HTR-8/SVneo (cell line): ENCODE measurements at places on chromosomes 2 and 18.

GRCh38 chr18:80233899-80234298, 13.4 kb downstream of the PARD6G start:
- no peak for DNase-seq

DNA sequence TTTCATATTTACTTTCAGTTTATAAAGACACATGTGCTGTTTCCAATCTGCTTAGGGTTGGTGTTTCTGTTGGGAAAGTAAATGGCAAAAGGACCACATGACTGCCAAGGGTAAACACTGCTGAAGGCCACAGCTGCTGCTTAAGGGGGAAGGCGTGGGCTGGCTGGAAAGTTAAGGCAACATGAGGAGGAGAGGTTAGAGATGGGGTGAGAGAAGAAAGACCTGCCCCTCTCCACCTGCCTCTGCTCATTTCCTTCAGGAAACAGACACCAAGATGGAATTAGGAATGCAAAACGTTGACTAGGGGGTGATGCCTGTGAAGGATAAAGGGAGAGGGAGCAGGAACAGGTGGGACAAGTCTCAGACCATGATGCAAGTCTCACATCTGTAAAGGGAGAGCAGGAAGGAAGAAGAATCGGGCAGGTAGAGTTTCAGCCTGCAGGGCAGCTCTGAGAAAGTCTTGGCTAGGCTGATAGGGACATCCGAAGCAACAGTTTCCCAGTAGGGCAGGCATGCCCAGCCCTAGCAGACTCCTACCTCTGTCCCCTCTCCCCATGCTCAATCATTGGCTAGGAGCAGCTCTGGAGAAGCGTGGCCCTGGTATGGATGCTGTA, 86.0 kb downstream of the CDC42EP3 start:
- DNase-seq, result no peak

DNA sequence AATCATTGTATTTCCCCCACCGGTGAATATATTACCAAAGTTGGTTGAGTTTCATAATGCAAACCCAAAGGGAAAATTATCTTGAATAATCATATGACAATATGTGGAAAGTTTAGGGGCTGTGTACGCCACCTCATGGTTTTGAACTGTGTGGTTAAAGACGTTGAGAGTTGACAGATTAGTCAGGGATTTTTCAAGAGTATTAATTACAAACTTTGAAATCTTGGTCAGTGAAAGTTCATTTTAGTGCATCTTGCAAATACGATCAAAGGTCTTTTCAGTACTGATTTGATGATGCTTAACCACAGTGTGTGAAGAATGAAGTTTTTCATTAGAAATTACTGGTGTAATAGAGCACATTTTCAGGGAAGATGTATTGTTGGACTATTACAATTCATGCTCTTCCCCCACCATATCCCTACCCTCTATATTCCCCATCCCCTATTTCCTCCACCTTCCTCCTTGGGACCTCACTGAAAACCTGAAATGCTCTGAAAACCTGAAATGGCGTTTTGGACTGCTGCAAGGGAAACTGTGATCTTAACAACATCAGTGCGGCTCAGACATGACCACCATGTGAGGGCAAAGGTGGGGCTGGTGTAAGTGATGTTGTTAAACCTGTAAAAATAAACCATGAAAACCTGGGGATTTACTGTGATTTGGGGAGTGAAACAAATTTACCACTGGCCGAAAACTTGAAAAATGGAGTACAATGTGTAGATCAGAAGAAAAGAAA, 4.5 kb upstream of the BCL2L11 start:
- no peak for DNase-seq

GRCh38 chr2:217899231-217900009, 103.4 kb downstream of the TNS1 start:
- peak; percentile 95 for DNase-seq

GRCh38 chr18:10463741-10464140, 9.3 kb downstream of the APCDD1 start:
- no peak for DNase-seq

DNA sequence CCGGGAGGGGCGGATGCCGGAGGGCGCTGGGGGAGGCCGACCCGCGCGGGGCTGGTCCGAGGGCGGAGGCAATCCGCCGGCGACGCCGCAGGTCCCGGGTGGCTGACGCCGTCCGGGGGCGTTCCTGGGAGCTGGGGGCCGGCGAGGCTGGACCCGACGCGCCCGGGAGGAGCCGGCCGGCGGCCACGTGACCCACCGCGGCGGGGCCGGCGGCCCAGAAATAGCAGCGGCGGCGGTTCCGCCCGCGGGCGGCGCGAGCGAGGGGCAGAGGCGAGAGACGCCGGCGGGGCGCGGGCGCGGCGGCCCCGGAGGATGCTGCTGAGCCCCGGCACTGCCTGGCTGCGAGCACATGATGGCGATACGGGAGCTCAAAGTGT, at the start of gene RAB31:
RAB31 (plus strand) TSS at position 245 of the 377 bp plus-strand sequence; CDS start at position 350, 105 bp downstream.
- DNase-seq, result peak; percentile 72

GRCh38 chr18:12597760-12598159, 60.1 kb downstream of the SPIRE1 start:
- DNase-seq, result peak; percentile 67

GRCh38 chr2:181036445-181036844, 56.0 kb downstream of the UBE2E3 start:
- no peak for DNase-seq

DNA sequence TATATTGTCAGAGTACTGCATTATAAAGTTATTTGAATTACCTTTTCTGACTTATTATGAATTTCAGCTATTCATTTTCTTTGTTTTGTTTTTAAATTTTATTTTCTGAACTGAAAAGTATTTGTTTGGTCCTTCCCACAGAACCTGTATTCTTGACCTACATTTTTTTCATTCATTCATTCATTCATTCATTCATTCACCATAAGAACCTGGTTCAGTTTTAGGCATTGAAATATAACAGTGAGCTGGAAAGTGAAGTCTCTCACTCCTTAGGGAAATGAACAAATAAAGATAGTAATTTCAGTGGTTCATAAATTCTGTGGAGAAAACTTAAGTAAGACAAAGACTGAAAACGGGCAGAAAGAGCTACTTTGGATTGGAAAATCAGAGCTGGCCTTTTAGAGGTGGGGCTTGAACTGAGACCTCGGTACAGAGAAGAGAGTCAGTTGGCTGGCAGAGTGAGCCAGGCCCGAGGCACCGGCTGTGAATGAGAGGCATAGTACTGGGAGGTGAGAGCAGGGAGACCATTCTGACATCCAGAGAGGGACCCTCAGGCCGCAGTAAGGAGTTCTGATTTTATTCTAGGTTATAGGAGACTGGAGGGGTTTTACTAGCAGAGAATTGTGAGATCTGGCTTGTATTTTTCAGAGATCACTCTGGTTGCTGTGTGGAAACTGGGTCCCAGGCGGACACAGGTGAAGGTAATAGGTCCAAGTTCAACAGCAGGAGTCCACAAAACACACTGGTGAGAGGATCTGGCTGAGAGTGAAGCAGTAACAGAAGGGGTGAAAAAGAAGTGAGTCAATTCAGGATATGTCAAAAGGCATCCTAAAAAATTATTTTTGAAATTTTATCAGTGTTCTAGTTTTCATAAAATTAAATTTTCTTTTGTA, 75.8 kb upstream of the FN1 start:
- DNase-seq, result no peak

DNA sequence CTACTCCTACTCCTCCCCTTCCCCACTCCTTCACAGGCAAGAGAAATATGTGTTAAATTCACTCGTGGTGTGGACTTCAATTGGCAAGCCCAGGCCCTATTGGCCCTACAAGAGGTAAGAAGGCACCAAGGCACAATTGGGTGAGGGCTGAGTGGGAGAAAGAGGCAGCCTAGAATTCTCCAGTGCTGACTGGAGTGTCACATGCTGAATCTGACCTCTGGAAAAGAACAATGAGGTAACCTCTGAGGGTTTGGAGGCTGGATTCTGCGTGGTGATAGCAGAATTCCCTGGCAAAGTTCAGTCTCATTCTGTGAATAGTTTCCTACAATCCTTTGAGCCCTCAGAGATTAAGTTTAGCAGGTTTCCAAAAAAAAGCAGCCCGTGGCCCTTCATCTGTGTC, 6.9 kb downstream of the CENPA start:
- DNase-seq, result no peak

DNA sequence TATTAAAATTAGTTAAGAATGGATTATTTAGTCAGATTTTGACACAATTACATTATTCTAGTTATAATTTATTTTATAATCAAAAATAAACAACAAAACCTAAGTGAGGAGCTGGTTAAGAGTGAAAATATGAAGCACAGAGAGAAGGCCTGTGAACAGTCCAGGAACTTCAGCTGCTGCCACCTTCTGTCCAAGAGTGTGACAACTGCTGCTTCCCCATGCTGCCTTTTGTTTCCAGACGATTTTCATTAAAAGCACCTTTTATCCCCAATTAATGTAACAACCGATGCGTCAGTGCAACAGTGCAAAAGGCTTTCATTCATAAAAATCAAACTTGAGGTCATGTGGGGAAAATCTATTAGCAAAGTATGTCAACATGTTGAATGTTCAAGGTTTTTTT, 363.6 kb downstream of the CTNNA2 start:
- DNase-seq, result peak; percentile 13

- no peak for DNase-seq
Observed at GRCh38 chr2:168592181-168592831, 136.2 kb downstream of the CERS6 start.

DNA sequence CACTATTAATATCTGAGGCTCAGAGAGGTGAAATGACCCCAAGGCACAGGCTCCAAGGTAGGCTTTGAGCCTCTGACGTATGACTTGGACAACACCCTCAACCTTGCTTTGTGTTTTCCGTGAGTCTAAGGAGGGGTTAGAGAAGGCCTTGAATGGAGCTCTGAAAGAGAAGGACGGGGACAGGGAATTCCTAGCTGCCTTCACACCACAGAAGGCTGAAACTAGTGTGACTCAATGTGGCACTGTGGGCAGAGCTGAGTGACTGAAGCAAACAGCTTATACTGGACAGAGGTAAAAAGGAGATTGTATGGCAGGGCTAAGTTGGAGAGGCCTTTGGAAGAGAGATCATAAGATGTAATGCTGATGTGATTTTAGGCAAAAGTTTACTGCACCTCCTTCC, 3.5 kb upstream of the NCK2 start:
- DNase-seq, result no peak

DNA sequence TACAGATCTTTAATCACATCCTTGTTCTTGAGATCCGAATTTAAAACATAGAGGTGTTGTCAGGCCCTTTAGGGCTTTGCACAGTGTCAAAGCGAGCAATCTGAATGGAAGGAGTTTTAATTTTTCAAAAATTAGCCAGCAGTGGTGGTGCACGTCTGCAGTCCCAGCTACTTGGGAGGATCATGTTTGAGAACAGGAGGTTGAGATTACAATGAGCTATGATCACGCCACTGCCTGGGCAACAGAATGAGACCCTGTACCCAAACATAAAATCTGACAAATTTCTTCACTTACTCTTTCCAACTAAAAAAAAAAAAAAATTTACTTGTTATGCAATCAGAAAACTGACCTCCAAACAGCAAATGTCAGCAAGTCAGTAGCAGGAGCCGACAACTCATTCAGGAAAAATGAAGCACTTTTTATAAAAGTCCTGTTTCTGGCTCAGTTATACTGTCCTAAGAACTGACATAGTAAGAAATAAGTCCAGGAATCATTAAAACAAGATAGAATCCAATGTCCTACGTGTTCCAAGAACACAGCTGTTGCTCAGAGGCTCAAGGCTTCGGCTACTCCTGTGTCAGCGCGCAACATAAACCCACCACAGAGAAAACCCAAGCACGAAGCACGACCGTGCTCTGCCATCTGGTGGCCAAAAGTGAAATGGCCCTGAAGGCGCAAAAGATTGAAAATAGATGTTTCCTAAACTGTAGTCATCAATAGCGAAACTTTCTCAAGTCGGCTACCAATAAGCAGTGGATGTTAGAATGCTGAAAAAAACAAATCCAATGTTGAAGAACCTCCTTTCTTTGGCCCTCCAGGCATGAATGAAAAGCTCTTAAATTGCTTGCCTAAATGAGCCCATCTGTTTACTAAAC, 138.1 kb downstream of the INO80D start:
- DNase-seq, result peak; percentile 73
